ENCODE measurements at places on chromosomes 16 and 17. TPM values are rescaled to one million over a fixed set of nuclear protein-coding genes. Genes with fewer than 3 reads are reported as not detected.

Gene IRF8
- total RNA-seq, result 0.13 TPM

Gene PYDC1
- total RNA-seq, result not detected

Gene CEMP1
- not detected for total RNA-seq

Gene NHERF1
- 17.8 TPM for total RNA-seq

Gene KRT40
- not detected for total RNA-seq

Gene RHOT1
- total RNA-seq, result 49.1 TPM

Gene GRN
- 153 TPM for total RNA-seq

Gene BMERB1
- 19.8 TPM for total RNA-seq

Gene PRSS33
- not detected for total RNA-seq

Gene UQCRC2
- total RNA-seq, result 256 TPM

Gene TAT
- total RNA-seq, result not detected

Gene AHSP
- total RNA-seq, result not detected

Gene RAB26
- 0.66 TPM for total RNA-seq

Gene TMC7
- 5.6 TPM for total RNA-seq

Gene CHST6
- 1.3 TPM for total RNA-seq

Gene RAB40C
- total RNA-seq, result 13.9 TPM

Gene ZNF205
- total RNA-seq, result 12.0 TPM

Gene PRSS8
- total RNA-seq, result not detected

Gene SLC38A8
- not detected for total RNA-seq

Gene NPTX1
- total RNA-seq, result not detected

Gene TBX2
- 0.13 TPM for total RNA-seq

Gene SLC9A5
- total RNA-seq, result 0.40 TPM

Gene GLP2R
- not detected for total RNA-seq

Gene TLCD2
- 1.6 TPM for total RNA-seq

Gene SUMO2
- 124 TPM for total RNA-seq

Gene KCNJ16
- total RNA-seq, result 0.13 TPM

Gene HOXB7
- total RNA-seq, result 13.4 TPM

Gene RSPRY1
- total RNA-seq, result 93.6 TPM

Gene DRC3
- 1.3 TPM for total RNA-seq

Measured in thoracic aorta endothelial cell (primary cell).